ENCODE measurements at places on chromosomes 5 and 9.

DNA sequence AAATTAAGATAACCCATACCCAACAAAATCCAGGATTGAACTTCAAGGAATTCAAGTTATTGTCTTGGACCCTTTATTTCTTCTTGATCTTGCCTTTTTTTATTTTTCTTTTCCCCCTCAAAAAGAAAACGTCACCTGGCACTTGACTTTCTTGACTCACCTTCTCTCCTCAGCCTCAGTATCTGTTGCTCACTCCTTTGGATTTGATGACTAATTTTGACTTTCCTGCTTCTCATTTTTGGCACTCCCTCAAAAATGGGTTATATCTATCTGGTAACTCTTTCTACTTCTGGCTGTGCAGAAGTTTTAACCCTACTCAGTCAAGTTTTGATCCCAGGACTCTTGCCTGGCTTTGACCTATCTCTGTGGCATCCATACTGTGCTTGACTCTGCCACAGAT lies 66.6 kb upstream of the SPATA31D4 start:
- DNase-seq, result no peak

GRCh38 chr5:74641735-74642542 lies 1.4 kb upstream of the ENC1 start:
- DNase-seq, result no peak

- no peak for DNase-seq
Measured at GRCh38 chr5:10289353-10289752, 18.3 kb downstream of the CMBL start.

DNA sequence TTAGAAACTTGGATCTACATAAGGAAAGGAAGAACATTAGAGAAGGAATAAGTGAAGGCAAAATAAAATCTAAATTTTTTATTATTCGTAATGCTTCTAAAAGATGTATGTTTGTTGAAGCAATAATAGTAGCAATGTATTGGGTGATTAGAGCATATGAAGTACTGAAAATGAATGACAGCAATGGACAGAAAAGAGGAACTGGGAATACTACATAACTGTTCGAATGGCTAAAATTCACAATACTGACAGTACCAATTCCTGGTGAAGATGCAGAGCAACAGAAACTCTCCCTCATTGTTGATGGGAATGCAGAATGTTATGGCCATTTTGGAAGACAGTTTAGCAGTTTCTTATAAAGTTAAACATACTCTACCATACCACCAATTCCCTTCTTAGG lies 177.3 kb upstream of the SPEF2 start:
- DNase-seq, result no peak

- no peak for DNase-seq
Measured at GRCh38 chr9:36913393-36914211, 120.5 kb downstream of the PAX5 start.

- no peak for DNase-seq
Measured at GRCh38 chr5:52893105-52893504, 96.0 kb upstream of the ITGA2 start.

- DNase-seq, result no peak
Measured at GRCh38 chr5:51465165-51465564, 81.9 kb downstream of the ISL1 start.

DNA sequence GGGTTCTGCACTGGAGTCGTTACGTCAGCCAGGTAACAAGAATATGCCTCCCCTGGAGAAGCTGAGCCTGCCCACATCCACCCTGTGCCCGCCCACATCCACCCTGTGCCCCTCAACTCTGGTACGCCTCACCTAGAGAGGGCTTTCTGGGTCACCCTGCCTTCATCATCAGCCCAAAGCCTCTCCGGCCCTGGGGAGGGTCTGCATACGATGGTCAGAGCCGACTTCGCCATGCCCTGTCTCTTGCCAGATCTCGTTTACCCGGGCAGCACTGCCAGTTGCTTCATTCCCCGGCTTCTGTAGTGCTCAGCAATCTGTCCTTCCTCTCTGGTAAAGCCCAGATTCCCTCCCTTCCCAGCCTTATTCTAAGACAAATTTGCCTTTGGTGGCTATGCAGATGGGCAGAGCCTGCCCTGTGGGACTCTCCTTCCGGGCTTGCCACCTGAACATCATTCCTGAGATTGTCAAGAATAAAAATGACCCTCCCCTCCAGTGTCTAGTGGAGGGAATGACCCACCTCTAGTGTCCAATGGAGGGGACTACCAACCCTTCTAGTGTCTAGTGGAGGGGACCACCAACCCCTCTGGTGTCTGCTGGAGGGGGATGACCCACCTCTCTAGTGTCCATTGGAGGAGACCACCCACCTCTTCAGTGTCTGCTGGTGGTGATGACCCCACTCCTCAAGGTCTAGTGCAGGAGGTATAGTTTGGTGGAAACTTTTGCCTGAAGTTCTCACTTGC lies 3.4 kb downstream of the PLEKHG4B start:
- no peak for DNase-seq

- DNase-seq, result no peak
Measured at GRCh38 chr5:7250611-7251010, 145.3 kb upstream of the ADCY2 start.

DNA sequence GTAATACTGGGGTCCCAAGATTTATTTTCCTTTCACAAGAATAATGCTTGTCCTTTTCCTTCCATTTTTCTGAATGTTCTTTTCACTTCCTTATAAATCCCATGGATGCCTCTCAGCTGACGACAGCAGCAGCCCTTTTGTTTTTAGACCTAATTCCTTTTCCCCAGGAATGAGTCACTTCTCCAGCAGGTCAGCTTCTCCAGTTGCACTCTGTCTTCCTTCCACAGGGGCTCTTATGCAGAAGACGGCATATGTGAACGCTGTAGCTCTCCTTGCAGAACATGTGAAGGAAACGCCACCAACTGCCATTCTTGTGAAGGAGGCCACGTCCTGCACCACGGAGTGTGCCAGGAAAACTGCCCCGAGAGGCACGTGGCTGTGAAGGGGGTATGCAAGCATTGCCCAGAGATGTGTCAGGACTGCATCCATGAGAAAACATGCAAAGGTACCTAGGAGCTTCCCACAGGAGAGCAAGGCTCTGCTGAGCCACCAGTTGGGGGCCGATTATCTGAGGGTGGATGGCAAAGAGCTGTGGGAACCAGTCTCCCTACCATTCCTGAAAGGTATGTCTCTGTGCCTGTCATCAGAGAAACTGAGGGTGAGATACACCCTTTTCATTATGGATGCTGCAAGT lies 72.9 kb downstream of the RFK start:
- no peak for DNase-seq

DNA sequence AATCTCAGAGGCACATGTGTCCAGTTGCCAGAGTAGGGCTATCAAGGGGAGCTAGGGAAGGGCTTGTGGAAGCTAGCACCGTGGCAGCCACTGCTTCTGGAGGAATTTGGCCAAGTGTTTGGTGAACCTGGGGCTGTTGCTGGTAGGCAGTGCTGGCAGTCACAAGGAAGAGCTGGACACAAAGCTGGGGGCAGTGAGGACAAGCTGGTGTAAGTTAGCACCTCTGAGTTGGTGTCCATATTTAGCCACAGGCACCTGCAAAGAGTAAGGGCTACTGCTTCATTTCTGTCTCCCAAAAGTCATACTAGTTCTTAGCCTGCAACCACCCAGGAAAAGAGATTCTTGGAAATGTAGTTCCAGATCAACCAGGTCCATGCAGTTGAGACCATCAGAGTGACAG lies 359.4 kb downstream of the CSNK1G3 start:
- no peak for DNase-seq

- DNase-seq, result no peak
Measured at GRCh38 chr5:154176181-154176580, 14.4 kb upstream of the GALNT10 start.

GRCh38 chr5:136730426-136730825 lies 365.1 kb upstream of the TRPC7 start:
- DNase-seq, result no peak

DNA sequence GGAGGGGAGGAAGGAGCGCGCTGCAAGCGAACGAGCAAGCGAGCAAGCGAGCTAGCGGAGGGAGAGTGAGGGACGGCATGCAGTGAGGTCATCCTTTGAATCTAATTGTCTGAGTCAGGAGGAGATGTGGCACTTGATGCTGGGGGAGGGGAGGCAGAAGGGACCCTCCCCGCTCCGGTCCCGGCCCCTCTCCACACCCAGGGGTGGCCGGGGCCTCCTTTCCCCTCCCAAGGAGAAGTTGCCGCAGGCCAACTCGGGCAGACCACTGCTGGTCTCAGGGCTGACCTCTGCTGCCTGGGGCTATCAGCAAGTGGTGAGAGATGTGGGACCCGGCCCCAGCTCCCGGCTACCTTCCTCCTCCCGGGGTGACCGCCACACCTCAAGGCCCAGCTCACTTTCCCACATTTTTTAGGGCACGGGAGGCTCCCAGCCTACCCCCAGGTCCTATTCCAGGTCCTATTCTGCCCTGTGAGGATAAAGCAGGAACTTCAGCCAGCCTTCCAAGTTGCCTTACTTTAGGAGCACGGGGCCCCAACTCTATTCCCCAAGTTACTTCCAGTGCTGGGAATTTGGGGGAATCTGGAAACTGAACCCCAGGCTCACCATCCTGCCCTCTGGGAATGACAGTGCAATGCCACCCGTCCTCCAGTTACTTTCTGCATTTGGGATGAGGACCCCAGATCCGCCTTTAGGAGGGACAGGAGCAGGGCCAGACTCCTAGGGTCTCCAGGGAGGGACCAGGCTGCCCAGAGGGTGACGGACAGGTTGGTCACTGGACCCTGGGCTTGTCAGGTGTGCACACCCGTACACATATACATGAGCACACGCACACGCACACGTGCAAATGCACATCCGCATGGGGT lies 11.1 kb downstream of the CNTFR start:
- no peak for DNase-seq

DNA sequence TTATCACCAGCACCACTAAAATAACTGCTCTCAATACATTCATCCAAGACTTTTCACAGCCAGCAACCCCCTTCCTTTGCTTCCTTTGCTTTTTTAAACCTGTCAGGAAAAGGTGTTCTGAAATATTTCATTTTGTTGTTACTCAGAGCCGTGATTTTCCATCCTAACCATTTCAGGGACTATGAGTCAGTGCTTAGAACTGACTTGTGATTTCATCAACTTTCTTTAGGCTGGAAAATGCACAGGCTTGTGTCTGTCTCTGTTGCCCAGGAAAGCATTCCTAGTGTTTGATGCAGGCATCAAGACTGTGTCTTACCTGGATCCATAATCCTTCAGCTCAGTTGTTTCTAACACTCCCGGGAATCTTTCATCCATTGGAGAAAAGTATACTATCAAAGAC lies 805.6 kb downstream of the BRINP1 start:
- DNase-seq, result no peak

- no peak for DNase-seq
Measured at GRCh38 chr5:108636135-108636853, 111.4 kb upstream of the FER start.

DNA sequence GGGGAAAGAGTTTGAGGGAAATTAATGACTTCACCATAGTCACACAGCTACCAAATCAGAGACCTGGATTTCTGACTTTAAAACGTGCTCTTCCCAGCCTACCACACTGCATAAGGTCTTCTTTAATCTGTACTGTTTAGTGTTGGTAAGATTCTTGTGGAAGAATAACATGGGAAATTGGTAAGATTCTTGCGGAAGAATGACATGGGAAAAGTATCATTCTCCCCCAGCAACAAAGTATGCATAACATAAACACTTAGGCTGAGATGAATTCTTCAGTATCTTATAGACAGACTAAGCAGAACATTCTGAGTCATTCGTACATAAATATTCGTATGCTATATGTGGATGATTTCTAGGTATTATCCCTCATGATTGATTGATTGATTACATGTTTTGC lies 170.4 kb downstream of the FOCAD start:
- DNase-seq, result no peak

DNA sequence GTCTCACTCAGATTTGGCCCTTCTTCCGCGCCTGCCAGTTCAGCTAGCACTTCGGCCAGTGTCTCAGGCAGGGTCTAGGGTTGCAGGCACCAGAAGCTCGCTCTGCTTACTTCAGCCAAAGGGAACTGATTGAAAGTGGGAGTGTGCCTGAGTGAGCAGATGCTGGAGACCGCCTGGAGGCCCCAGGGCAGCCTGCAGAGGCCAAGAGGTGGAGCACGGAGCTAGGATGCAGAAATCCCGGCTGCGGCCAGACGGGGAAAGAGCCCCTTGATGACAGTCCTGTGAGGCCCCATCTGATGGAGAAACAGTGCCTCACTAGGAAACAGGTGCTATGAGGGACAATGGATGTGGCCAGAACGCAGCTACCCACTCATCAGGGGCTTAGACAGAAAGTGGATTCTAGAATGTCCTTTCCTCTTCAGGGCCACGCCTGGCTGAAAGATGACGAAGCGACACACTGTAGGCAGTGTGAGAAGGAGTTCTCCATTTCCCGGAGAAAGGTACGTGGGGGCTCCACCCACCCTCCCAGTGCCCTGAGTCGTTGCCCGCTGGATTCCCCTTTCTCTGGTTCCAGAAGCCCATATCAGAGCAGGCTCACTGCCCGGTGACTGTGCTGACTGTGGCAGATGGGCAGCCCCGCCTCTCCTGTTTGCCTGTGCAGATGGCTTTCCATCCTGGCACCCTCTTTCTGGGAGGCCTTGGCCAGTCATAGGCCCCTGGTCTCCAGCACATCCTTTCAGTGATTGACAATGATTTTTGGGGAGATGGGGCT lies 16.1 kb downstream of the HNRNPH1 start:
- DNase-seq, result no peak

- DNase-seq, result no peak
Measured at GRCh38 chr5:65262096-65262495, 219.6 kb downstream of the ADAMTS6 start.

- DNase-seq, result no peak
Measured at GRCh38 chr5:170307575-170308465, 10.2 kb upstream of the LCP2 start.

- DNase-seq, result no peak
Measured at GRCh38 chr5:119397518-119398380, 41.9 kb downstream of the TNFAIP8 start.

All from activated B cell treated with CpG ODN at 0.5 μM for 24 hours (primary cell).